Astrocyte of the hippocampus (primary cell): ENCODE measurements at places on chromosomes 1 and 21.

- no peak for DNase-seq
Measured at GRCh38 chr1:39673215-39673614, 1.3 kb upstream of the NT5C1A start.

- DNase-seq: peak; percentile 88
Measured at GRCh38 chr1:163875200-163875926, 553.6 kb downstream of the NUF2 start.

DNA sequence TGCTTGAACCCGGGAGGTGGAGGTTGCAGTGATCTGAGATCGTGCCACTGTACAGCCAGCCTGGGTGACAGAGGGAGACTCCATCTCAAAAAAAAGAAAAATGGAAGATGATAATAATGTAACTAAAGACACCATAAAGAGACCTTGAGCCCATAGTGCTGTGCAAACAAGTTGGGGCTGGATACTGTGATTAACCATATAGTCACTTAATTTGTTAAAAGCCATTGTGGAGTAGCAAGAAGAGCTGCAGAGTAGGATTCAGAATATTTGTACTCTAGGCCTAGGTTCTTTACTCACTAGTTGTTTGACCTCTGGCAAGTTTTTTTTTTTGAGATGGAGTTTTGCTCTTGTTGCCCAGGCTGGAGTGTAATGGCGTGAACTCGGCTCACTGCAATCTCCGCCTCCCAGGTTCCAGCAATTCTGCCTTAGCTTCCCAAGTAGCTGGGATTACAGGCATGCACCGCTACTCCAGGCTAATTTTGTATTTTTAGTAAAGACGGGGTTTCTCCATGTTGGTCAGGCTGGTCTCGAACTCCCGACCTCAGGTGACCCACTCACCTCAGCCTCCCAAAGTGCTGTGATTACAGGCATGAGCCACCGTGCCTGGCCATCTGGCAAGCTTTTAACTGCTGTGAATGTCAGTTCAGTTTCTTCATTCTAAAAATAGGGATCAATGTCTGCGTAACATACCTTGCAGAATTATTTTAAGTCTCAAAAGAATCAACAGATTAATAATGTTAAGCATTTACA is 12.8 kb downstream of the CAP1 start:
- DNase-seq: no peak

GRCh38 chr21:26148840-26149354 is 21.7 kb downstream of the APP start:
- DNase-seq: no peak

GRCh38 chr1:198687429-198687828 is 48.6 kb downstream of the PTPRC start:
- DNase-seq: no peak
